ENCODE measurements at places on chromosomes 11 and 22.

- DNase-seq: no peak
These were observed 452.1 kb downstream of the NTM start for GRCh38 chr11:131822506-131822905.

GRCh38 chr11:75673977-75674582 is 5.2 kb upstream of the MAP6 start:
- DNase-seq: no peak

GRCh38 chr11:123594188-123594901 is 60.1 kb downstream of the SCN3B start:
- DNase-seq: no peak

DNA sequence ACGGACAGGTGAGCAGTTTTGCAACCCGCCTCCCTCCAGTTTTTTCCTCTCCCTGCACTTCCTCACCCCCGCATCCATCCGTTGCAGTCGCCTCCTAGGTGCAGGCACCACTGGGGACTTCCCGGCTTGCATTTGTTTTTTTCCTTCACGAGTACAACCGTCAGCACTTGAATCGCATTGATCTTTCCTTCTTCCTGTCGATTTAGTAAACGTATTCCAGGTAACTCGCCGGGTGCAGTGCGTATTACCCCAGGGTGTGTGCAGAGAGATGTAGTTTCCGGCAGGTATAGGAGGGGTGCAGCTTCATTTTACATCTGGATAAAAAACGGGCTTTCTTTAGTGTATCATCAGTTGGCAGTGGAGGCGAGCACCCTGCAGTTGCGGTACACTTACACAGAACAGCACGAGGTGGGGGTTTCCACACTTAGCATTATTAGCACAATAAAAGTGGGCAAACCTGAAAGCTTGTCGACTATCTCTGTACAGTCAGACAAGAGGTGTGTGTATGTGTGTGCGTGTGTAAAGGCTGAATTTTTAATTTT is at the start of gene SORL1-AS1:
SORL1-AS1 (minus strand) TSS at position 359 of the 542 bp plus-strand sequence.
- DNase-seq: peak; percentile 71

GRCh38 chr11:34157163-34157562 is 51.7 kb downstream of the NAT10 start:
- no peak for DNase-seq

DNA sequence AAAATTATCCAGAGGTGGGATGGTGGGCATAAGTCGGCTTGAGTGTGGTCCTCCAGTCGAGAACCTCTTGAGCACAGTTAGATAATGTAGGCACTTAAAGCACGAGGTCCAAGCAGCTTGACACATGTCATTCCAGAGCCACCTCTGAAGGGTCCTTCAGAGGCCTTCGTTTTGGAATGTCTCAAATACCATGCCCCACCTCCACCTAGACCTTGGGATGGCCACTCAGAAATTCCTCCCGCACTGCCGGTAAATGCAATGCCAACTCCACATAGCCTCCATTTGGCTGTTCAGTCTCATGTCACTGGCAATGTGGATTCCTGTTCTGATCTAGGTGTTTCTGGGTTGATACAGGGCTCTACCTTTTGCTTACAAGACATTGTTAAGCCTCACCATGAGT is 43.9 kb downstream of the BDNF start:
- DNase-seq: no peak

- no peak for DNase-seq
These were observed 21.3 kb downstream of the IFITM10 start for GRCh38 chr11:1728931-1729691.

- DNase-seq: no peak
These were observed 63.1 kb downstream of the DHCR7 start for GRCh38 chr11:71385091-71385490.
